ENCODE measurements at places on chromosomes 11 and 22. TPM values are rescaled to one million over a fixed set of nuclear protein-coding genes. Genes with fewer than 3 reads are reported as not detected.

Gene LIF
- total RNA-seq, result 33.3 TPM

DNA sequence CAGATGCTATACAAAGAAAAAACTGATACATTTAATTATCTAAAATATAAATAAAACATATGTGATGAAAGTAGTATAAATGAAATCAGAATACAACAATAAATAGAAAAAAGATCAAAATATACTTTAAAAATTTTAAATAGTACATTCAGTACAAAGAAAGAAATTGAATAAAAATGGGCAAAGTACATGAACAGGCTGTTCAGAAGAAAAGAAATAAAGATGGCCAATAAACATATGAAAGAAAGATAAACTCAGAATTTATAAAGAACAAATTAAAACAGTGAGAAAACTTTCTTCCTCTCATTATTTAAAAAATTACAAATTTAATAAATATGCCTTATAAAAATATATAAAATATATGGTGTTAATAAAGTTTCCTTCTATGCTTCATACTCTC lies 50.5 kb upstream of the AMOTL1 start:
- no peak for DNase-seq

Gene C22orf15
- not detected for total RNA-seq

Gene TBX1
- total RNA-seq, result 1.1 TPM

DNA sequence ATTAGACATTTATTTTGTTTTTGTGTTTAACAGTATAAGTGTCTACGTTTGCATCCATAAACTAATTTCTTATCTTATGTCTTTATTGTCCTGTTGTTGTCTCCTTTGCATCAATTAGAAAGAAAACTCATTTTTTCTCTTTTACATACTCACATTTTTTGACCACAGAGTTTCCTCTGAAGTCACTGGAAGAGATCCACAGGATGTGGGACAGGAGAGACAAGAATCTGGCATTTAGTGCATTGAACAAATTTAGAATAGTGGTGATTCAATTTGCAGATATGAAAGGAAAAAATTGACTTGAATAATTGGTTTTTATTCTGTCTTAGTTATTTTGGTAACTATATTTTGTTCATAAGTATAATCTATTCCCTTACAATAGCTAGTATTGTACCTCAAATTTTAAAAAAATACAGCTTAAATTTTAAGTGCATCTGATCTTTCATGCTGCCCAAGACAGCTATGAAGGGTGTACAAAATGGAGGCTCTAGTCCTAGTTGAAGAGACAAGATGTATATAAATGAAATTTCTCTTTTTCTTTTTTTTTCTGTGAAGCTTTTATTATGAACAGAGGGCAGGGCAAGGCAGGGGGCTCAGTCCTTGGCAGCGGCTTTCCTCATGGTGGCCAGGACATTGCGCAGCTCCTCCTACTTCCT lies 24.4 kb downstream of the HORMAD2 start:
- no peak for DNase-seq

- no peak for DNase-seq
Measured at GRCh38 chr11:126113963-126114362, 51.3 kb upstream of the CDON start.

- DNase-seq, result no peak
Measured at GRCh38 chr11:105033781-105034180, 1.2 kb downstream of the CASP1 start.

DNA sequence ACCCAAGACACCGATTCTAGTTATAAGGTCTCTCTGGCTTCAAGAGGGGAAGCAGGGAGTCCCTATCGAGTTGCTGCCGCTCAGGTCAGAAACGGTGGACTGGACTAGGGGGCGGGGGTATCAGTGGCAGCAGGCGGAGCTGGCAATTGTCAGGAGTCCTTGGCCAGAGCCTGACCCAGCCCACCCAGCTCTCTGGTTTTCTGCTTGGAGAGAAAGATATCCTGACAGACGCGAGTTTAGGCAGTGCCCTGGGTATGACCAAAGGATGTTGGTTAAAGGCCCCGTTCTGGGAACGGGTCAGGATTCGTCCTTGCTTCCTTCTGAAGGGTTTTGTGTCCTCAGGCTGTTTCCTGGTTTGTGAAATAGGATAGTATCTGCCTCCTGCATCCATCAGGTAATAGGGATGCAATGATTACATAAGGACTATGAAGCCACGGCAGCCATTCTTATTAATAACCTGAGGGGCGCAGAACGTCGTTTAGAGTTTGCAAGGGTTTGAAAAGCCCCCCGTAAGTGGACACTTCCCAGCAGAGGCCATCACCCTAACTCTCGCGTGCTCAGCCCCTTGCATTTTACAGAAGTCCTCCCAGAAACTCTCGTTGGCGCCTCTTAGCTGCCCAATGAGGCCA lies 700 bp upstream of the DEPDC5 start:
- peak; percentile 25 for DNase-seq

DNA sequence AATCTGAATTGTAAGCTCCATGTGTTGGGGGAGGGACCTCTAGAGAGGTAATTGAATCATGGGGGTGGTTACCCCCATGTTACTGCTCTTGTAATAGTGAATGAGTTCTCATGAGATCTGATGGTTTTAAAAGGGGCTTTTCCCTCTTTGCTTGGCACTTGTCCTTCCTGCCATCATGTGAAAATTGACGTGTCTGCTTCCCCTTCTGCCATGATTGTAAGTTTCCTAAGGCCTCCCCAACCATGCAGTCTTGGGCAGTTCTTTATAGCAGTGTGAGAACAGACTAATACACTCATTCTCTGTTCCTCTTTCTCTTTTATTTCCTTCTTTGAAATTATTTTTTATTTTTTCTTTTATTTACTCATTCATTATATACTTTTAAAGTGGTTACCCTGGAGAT lies 239.4 kb downstream of the CSNK2A3 start:
- no peak for DNase-seq

Gene TMEM134
- 36.5 TPM for total RNA-seq

Gene GSTT2
- total RNA-seq, result not detected

GRCh38 chr11:11022125-11022730 lies 164.4 kb upstream of the ZBED5 start:
- DNase-seq, result no peak

Gene UPB1
- total RNA-seq, result 0.06 TPM

DNA sequence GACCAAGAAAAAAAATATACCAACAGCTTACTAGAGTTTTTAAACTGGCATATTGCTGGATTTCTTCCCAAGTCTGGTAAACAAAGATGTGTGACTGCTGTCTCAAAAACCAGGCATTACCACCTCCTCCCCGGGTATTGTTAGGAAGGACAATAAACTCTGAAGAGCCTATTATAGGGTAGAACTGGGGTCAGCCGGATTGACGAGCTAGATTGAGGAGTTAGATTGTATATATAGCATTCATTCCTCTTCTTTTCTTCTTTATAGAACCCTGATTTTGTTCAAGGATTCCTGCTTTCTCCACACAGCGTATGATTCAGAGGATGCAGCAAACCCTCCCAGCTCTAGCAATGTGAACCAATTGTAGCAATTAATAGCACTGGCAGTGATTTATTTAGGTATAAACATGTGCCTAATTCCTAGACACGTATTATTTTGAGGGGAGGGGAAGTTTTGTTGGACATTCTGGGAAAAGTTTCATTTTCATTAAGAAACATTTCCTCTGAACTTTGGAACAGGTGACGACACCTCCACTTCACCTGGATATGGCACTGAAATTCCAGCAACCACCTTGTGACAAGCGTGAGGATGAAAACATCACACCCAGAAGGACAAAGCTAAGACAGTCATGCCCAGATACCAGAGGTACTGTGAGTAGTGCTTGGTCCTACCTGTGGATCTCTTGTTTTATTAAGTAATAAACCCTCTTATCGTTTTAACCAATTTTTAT lies 679.4 kb upstream of the KIRREL3 start:
- DNase-seq, result no peak

Gene GCAT
- total RNA-seq, result 44.9 TPM

DNA sequence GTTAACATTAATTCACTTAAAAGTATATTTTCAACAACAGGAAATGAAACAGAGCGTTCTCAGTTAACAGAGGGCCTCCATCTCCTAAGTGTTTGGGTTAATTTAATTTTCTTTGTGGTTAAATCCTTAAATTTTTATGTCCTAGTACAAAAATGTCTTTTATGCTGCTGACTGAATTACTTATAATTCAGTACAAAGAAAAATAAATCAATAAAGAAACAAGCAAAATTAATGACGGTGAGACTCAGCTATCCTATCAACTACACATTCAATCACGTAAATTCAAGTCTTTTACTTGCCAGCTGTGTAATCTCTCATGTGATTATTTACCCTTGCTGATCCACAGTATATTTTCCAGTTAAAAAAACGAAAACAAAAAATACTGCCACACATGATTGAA lies 81.4 kb downstream of the BBOX1 start:
- DNase-seq, result no peak

Gene PYGM
- total RNA-seq, result not detected

DNA sequence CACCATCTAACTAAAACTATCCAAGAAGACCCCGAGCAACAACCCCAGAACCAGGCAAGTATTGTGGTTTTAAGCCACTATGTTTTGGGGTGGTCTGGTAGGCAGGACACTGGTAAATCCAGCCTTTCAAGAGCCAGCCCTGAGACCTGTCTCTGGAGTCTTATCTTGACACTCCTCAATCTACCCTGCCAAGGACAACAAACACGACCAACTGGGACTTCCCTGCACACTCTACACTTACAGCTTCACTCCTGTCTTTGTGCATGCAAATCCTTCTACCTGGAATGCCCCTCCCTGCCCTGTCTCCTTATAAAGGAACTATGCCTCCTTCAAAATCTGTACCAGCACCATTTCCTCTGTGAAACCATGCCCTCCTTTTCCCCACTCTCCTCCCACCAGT lies 107.3 kb downstream of the RPL27A start:
- DNase-seq, result no peak

- no peak for DNase-seq
Measured at GRCh38 chr11:65401073-65401802, 14.8 kb downstream of the FRMD8 start.

- peak; percentile 84 for DNase-seq
Measured at GRCh38 chr22:47154621-47155081, 392.2 kb downstream of the TBC1D22A start.

DNA sequence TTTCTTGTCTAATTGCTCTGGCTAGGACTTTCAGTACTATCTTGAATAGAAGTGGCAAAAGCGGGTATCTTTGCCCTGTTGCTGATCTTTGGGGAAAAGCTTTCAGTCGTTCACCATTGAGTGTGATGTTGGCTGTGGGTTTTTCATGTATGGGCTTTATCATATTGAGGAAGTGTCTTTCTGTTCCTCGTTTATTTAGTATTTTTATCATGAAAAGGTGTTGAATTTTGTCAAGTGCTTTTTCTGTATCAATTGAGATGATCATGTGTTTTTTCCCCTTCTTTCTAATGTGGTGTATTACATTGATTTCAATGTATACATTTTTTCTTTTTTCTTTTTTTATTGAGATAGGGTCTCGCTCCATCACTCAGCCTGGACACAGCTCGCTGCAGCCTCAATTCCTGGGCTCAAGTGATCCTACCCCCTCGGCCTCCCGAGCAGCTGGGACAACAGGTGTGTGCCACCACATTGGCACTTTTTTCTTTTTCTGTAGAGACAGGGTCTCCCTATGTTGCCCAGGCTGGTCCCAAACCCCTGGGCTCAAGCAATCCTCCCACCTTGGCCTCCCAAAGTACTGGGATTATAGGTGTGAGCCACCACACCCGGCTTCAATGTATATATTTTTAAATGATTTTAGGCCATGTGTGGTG lies 5.3 kb upstream of the GNB1L start:
- no peak for DNase-seq

GRCh38 chr22:19086896-19087295 lies 35.3 kb downstream of the DGCR2 start:
- DNase-seq, result no peak

GRCh38 chr11:123899792-123900191 lies 2.2 kb upstream of the OR8D4 start:
- no peak for DNase-seq

DNA sequence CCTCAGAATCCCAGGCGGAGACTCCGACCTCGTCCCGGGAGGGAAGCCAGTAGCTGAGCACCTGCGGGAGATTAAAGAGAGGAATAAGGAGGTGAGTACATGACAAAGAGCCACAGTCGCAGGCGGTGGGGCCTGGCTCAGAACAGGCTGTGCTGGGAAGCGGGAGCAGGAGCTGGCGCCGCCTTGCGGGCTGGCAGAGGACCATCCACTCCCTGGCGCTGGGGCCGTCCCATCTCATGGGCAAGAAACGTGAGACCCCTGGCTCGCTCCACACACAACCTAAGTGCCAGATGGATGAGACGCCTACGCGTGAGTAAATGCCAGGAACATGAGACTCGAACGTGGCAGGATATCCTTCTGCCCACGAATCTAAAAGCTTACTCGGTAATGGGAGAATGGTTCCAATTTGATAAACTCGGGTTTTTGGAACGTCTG lies 6.3 kb downstream of the CEND1 start:
- peak; percentile 77 for DNase-seq

- peak; percentile 69 for DNase-seq
Measured at GRCh38 chr11:111978028-111978771, 41.1 kb downstream of the DIXDC1 start.

Gene ZNF280A
- total RNA-seq, result not detected

- DNase-seq, result no peak
Measured at GRCh38 chr11:36619502-36619901, 21.5 kb upstream of the RAG2 start.

Gene MOGAT2
- total RNA-seq, result not detected

Gene PKNOX2
- 1.4 TPM for total RNA-seq

DNA sequence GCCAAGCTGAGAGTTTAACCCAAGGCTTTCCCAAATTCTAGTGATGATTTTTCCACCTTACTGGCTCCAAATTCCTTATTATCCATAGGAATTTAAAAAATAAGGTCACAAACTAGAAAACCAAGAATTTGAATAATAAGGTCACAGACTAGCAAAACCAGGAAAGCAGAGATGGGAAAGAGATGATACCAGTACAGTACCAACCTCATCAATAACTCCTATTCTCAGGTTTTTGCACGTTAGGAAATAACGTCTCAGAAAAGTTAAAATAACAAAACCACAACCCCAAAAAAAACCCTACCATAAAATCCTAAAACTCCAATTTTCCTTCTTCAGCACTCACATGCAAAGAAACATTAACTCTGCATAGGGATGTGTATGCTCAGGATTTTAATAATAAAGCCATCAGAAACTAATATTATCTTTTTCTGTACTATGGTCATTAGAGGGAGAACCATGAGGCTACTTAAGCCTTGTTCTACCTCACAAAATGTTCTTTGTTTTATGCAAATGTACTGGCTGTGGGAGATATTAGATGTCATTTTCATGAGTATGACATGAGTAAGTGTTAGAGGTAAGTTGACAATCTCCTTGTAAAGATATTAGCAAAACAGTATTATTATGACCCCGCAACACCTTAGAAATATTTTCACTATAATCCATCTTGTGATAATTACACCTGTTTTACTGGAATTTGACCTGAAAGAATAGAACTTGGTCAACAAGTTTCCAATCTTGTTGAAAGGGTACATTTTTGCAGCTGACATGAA lies 16.1 kb upstream of the EED start:
- no peak for DNase-seq

DNA sequence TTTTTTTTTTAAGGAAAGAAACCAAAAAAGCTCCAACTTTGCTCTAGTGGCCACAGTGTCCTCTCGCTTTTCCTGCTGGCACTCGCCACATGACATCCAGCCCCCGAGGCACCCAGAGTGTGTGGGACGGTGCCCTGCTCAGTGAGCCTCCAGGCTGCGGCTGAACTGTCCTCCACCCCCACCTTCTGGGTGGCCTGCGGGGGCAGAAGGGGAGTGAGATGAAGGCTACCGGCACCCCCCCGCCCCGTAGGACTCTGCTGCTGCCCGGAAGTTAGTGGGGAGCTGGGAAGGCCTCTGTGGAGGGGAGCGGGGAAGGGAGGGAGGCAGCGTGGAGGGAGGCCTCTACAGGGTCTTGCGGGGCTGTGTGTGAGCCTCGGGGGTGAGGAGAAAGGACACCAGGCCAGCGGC lies 264.4 kb downstream of the CTTN start:
- DNase-seq, result no peak

Gene OR56B1
- total RNA-seq, result not detected

Gene LAYN
- total RNA-seq, result 25.9 TPM

Gene HBE1
- 0.42 TPM for total RNA-seq

Measured in Daoy (cell line).